ENCODE measurements at places on chromosomes 2 and 18.

DNA sequence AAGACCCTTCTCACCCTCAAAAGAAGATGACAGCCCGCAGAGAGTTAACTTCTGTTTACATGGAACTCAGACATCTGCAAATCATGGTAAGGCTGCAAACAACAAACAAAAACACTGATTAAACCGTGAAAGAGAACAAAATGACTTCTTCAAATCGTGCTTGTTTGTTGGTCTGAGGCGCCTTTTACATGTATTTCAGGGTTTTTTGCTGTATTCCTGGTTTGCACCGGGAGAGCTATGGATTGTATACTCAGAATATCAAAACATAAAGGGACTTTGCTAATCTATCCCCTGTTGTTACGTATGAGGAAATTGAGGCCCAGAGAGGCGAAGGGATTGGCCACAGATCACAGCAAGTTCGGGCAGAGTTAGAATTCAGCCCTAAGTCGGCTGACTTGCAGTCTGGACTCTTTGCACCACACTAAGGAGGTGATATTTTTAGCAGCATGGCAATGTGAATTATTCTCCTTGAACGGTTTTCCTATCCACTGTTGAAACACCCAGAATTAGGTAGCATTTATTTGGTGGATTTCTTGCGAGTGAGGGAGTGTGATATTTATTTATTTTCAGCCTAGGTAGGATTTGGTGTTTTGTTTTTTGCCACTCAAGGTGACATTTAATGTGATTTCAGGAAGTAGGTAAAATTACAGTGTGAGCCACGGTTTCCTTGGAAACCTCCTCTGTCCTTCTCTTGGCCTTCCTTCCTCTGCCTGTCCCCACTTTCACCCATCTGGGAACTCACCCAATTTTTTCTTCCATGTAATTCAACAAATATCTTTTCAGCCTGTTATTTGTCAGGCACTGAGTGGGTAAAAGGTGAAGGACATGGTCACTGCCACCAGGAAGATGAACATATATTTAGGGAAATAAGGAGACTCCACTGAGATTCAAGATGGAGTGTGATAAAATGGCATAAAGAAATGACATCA lies 980 bp upstream of the PDE6D start:
- no peak for DNase-seq

- no peak for DNase-seq
These were observed 9.2 kb downstream of the ALLC start for GRCh38 chr2:3667151-3667631.

DNA sequence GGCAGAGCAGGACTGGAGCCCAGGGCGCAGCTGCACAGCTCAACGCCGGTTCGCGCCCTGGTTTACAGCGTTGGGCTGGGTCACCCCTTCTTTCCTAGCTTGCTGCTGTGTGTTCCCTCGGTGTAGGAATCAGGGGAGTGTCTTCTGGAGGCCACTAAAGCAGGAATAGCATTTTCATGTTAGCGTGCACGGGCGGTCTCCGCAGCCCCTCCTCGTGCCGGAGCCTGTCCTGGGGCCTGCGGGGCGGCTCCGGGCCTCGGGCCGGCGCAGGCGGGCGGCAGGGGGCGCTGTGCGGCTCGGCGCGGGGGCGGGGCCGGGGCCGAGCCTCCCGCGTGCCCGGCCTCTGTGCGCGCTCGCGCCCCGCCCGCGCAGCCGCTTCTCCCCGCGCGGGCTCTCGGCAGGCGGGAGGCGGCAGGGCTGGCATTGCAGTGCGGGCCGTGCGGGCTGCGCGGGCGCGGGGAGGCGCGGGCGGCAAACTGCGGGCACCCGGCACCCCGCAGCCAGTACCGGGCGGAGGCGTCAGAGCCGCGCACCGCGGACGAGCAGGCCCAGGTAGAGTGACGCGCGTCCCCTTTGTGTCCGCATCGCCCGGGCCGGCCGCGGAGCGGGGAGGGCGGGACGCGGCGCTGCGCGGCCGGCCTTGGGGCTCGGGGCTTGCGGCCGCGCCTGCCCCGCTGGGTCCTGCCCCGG lies at the start of gene RNF144A:
TSS of gene RNF144A (plus strand) at position 342 of the 690 bp plus-strand sequence. CDS start 79,515 bp downstream, outside the sequence.
- peak; percentile 79 for DNase-seq

- peak; percentile 82 for DNase-seq
These were observed at the start of gene FASTKD1 for GRCh38 chr2:169573160-169573973. Gene FASTKD1, minus strand, starts transcription at chr2:169573865. Its CDS starts 1,836 bp downstream, at chr2:169572029.

Data from T47D (cell line).